ENCODE measurements at places on chromosomes 7 and 10.

DNA sequence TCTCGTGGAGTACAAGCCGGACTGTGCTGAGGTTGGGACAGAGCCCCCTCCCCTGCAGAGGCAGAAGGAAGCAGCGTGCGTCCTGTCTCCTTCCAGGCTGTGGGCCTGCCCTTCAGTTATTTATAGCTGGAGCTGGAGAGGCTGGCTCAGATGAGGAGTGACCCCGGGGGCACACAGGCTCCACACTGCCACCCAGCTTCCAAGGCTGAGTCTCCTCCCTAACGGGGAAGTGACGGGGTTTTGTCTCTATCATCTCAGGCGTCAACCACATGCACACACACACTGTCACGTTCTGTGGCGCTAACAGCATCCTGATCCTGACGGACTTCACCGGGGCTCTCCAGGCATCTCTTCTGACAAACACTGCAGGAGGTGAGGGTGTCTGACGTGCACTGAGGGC lies 25.4 kb downstream of the AMZ1 start:
- DNase-seq = no peak

- peak; percentile 33 for DNase-seq
Observed at GRCh38 chr10:60848126-60848525, 69.8 kb downstream of the CDK1 start.

DNA sequence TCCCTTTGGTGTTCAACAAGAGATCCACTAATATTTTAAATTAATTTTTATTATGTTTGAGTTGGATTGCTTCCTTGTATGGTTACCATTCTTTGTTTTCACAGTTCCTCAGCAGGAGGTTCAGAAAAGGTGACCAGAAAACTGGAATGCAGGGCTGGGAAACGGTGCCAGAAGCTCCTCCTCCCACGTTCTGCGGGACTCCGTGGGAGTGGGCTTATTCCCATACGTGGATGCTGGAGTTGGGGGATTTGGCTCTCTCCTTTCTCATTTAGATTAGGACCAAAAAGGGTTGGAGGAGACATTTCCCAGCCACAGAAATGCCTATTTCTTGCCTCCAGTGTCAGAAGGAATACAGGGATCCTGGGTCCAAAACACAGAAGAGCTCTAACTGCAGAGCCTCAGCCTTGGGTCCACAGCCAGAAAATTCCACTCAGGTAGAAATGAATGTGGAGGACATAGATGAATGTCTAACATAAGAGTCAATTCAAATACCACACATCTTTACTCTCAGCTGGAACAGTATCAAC lies 56.0 kb downstream of the SORBS1 start:
- no peak for DNase-seq

GRCh38 chr10:26821699-26822570 lies 38.8 kb downstream of the ABI1 start:
- no peak for DNase-seq

- no peak for DNase-seq
Observed at GRCh38 chr7:47226696-47227095, 355.2 kb downstream of the TNS3 start.

- DNase-seq = no peak
Observed at GRCh38 chr7:44460325-44460724, 30.1 kb downstream of the NUDCD3 start.

DNA sequence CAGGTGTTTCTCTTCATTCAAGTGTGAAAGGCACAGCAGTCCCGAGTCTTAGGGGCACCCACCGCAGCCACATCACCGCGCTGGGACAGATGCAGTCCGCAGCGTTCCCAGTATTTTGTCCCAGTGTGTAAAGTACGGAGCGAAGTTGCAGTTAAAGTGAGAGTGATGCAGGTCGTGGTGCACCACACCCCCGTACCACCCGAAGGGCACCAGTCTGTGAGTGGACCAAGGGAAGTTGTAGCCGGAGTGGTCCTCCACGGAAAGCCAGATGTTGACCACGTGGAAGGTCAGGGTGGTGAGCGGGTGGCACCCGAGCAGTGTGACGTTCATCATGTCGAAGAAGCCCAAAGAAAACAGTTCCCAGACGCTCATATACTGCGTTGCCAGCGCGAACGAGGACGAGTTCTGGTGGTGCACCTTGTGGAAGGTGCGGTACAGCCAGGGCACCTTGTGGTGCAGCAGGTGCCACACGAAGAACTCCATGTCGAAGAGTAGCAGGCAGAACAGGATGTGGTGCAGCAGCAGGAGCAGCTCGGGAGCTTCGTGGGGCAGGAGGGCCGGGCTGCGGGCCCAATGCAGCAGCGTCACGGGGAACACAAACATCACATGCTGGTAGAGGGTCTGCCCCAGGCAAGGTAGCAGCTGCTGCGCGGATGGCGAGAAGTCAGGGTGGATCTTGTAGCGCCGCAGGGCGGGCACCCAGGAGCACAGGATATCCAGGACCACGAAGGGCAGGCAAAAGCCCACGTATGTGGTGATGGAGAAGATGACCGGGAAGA lies 526 bp downstream of the CH25H start:
- no peak for DNase-seq

GRCh38 chr7:31979690-31980330 lies 90.4 kb downstream of the PDE1C start:
- no peak for DNase-seq

DNA sequence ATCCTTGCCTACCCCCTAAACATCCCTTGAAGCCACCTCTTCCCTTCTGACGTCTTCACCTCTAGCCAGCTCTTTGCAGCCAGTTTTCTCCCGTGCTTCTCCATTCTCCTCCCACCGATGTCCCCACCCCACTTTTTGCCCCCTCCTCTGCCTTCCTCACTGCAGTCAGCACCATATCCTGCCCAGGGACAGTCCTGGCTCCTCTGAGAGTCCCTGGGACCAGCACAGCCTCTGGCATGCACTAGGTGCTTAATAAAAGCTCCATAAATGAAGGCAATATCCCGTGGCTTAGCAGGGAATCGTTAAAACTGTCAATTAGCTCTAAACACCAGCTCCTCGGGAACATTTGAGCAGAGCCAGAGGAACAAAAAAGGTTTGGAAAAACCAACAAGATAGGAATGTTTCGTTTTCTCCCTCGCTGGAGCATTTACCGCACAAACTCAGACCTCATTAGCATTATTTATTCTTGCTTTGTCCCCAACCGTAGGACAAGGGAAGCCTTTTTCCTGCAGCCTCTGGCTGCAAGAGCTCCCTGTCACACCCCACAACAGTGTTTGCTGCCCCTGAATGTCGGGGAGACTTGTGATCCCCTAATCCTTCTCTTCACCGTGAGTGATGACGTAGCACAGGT lies 16.1 kb downstream of the MYL10 start:
- DNase-seq = no peak

- no peak for DNase-seq
Observed at GRCh38 chr7:24301703-24302102, 17.7 kb downstream of the NPY start.

DNA sequence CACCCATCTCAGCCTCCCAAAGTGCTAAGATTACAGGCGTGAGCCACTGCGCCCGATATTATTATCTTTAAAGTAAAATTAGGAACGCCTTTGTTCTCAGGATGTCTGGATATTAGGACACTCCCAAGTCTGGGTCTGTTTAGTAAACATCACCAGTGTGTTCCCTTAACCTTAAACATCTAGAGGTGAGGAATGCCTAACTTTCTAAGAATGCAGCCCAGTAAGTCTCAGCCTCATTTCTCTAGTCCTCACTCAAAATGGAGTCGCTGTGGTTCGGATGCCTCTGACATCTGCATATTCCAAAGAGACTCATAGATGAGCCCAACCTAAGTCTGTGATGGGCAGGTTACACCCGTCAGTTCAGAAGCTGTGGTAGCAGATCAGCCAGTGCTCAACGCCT lies 4.3 kb upstream of the INSYN2A start:
- no peak for DNase-seq

DNA sequence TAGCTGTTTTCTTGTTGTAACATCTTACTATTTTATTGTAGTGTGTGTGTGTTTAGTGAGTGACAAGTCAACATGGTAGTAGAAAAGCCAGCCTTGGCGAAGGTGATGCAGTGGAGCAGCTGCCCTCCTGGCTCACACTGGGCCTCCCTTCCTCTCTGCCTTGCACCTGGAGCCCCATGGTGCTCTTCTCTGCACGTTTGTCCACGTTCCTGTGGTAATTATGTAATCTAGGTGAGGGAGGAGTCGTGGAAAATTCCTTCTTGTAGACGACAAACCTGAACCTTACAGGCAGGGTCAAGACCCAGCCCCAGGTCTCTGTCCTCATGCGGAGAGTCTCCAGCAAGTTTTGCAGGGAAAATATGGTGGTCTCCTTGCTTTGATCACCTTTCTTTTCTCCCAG lies 348.3 kb upstream of the MKI67 start:
- no peak for DNase-seq

All from GM04503 (cell line).